ENCODE measurements at places on chromosomes 1 and 21.

GRCh38 chr1:235607284-235607683 lies 42.3 kb downstream of the GNG4 start:
- DNase-seq = no peak

DNA sequence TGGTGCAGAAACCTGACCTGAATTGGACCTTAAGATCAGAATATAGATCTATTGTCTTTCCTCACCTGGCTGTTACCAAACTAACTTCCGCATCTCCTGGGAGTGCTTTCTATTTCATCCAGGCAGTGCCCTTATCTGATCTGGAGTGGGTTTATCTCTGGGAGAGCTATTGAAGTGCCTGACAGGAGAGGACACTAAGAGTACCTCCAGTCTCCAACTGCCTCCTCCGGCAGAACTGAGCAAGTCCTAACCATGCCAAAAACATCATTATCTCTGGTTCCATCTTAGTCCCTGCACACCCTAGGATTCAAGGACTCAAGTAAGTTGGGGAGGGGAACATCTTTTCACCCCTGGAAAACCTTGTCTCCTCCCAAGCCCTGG lies 12.4 kb upstream of the KCNJ15 start:
- no peak for DNase-seq

GRCh38 chr1:36207339-36207738 lies 16.9 kb upstream of the THRAP3 start:
- DNase-seq = peak; percentile 7

GRCh38 chr1:93689521-93690223 lies 8.0 kb upstream of the BCAR3 start:
- DNase-seq = no peak

DNA sequence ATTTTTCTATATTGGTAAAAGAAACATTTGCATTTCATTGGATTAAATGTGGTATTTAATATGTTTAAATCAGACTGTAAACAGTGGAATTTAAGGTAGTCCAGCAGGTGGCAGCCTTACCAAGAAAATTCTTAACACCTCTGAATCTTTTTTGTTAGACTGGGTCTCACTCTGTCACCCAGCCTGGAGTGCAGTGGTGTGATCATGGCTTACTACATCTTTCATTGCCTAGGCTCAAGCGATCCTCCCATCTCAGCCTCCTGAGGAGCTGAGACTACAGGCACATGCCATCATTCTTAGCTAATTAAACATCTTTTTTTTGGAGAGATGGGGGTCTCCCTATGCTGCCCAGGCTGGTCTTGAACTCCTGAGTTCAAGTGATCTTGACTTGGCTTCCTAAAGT lies 98.8 kb downstream of the RABGAP1L start:
- peak; percentile 56 for DNase-seq

- DNase-seq = no peak
Measured at GRCh38 chr1:63051886-63052285, 268.0 kb downstream of the ATG4C start.
